ENCODE measurements at places on chromosomes 7 and 10.

- DNase-seq: no peak
These were observed 1.4 kb downstream of the SSC4D start for GRCh38 chr7:76408121-76408560.

GRCh38 chr10:17562614-17563013, 54.6 kb downstream of the HACD1 start:
- DNase-seq: no peak

DNA sequence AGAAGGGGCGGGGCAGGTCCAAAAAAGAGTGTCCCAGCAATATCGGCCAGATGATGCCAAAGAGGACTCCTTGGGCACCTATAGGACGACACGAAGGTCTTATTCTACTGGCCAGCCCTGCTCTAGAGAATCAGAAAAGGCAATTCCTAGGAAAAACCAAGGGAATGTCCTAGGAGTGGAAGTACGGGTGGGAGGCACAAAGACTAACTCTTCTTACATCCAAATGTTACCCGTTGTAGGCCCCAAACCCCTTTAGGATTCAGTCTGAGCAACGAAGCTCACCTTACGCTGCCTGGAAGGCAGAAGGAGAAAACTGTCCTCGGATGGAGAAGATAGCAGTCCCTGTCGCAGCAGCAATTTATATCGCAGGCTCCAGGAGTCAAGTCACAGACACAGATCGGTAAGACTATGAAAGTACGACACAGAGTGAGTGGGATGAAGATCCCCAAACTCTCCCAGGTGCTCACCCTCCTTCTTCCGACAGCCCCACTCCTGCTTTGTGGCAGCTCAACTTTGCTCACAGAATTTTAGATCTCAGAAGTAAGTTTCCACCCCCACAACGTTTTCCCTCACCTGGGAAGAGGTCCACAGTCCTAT, 558 bp downstream of the TCTN3 start:
- no peak for DNase-seq

DNA sequence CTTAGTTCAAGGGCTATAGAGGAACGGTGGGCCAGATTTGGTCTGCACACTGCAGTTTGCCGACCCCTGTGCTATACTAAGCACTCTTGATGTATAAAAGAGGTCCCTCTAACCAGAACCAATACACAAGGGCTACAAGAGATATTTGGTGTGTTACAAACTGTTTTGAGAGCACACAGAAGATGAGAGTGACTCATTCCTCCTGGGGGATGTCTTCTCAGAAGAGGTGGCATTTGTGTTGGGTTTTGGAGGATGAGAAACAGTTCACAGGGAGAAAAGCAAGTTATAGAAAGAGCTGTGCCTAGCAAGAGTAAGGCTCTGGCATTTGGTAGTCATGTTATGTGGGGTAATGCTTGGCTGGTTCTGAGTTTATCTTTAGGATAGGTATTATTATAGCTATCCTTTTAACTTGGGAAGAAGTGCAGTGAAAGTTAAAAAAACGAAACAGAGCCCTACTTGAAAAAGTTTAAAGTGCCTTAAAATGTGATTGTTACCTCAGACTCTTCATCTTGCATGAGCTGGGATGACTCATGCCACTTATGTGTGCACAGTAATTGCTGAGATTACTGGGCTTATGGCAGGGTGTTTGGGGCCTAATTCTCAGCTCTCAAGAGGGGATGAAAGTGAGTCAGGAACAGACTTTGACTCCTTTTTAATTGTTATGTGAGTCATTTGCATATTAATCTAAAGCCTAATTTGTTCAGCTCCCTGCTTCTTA, 160.4 kb downstream of the KIF20B start:
- DNase-seq: no peak

- DNase-seq: no peak
These were observed 56.3 kb downstream of the ASB13 start for GRCh38 chr10:5609952-5610616.

GRCh38 chr10:15871823-15872222, 11.5 kb upstream of the MINDY3 start:
- no peak for DNase-seq

DNA sequence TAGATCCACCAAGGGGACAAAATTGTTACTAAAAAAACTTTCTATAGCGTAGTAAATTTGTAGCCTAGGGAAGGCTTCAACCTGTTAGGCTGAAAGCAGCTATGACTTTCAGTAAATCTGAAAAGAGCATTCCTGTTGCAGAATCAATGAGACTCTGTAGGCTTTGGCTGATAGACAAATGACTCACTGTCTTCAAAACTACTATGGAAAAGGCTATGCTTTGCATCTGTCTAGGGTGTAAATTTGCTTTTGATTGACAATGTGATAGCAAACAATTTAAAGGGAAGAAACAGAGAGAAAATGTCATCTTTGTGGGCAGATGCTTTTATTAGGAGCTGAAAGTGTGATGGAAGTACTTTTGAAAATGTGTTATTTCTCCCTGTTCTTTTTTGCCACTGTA, 60.6 kb downstream of the ARL5B start:
- DNase-seq: no peak

DNA sequence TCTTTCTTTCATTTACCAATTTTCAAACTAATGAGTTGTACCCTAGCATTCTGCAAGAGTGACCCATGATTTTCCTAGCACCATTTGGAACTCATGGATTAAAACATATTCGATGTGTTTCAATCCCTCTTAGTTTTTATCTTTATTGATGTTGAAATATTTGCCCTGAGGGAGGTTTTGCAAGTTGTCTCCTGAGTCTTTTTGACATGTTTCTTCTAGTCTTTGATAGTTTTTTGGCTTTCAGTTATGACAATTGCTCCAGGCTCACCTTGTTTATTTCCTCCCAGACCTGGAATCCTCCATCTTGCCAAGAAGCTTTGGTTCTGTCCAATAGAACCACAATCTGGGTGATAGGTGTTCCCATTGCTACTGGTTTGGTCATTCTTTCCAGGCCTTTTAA, 327.8 kb downstream of the WDR11 start:
- no peak for DNase-seq

GRCh38 chr7:5532536-5533335, 109.1 kb upstream of the TNRC18 start:
- no peak for DNase-seq

DNA sequence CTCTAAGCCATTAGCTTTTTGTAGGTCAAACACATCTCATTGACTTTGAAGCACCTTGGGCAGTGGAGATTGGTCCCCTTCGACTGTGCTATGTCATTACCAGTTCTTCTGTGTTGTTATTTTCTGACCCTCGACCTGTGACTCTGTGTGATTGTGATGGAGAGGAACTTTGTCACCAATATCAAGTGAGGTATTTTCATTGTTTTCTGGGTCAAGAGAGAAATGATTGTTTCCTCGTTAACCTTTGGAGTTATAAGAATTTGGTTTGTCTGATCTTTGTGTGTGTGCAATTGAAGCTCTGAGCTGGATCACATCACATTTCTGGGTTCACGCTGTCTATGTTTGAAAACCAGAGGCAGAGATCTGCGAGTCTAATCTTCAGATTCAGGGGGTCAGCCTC, 432.2 kb upstream of the KLF6 start:
- DNase-seq: no peak

- no peak for DNase-seq
These were observed 184.7 kb downstream of the EBF3 start for GRCh38 chr10:129779126-129780111.

DNA sequence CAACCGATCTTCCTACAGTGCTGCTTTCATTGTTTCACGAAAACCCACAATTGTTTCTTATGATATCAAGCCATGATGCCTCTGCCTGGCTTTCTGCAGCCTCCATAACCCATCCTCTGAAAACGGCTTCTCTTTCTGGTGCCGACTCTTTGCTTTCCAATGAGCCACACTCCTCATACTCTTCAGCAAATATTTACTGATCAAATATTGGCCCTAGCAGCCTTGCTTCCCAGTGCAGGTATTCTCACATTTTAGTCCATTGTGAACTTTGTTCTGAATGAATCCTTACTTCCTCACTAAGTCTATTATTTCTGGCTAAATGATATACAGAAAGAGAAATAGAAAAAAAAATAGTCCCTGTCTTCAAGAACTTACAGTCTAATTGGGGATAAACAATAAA, 35.5 kb downstream of the LAMB1 start:
- no peak for DNase-seq

DNA sequence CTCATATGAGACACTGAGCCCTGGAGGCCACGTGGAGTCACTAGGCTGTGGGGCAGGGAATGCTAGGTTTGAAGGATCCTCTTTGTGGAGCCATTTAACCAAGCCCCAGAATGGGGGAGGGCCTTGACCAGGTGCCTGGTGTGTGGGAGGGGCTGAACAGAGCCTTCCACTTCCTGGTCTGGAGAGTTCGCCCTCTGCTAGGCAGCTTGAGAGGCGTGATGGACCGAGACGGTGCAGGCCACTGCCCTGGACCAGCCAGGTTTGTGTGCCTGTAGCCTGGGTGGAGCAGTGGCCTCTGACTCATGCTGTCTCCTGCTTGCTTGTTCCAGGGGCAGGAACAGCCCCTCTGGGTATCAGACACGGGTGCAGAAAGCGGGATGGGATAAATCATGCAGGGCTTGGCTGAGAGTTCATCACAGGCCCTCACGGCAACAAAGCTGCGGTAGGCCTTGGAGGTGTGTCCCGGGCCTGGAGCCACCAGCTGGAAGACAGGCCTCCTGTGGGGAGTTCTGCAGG, 27.4 kb downstream of the ADAMTS14 start:
- no peak for DNase-seq

DNA sequence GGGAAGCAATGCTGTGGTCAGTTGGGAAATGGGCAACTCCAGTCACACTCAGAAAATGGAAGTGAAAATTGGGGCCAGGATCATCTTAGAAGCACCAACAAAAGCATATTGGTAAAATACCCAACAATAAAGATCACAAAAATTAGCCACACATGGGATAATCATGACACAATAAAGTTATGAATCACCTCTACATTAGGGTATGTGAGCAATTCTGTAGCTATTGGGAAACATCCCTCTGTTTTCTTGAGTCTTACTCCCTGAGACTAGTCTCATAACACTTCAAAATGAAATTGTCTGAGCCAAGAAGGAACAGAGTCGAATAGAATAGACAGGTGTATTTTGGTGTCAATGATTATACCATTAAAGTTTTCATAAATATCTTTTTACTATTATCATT, 178.3 kb downstream of the DYNC1I1 start:
- DNase-seq: no peak

GRCh38 chr10:115295213-115295805, 202.1 kb downstream of the ATRNL1 start:
- DNase-seq: no peak

GRCh38 chr7:876972-877311, 588 bp downstream of the GET4 start:
- DNase-seq: no peak

GRCh38 chr10:102611514-102612087, 32.7 kb upstream of the TRIM8 start:
- DNase-seq: no peak

DNA sequence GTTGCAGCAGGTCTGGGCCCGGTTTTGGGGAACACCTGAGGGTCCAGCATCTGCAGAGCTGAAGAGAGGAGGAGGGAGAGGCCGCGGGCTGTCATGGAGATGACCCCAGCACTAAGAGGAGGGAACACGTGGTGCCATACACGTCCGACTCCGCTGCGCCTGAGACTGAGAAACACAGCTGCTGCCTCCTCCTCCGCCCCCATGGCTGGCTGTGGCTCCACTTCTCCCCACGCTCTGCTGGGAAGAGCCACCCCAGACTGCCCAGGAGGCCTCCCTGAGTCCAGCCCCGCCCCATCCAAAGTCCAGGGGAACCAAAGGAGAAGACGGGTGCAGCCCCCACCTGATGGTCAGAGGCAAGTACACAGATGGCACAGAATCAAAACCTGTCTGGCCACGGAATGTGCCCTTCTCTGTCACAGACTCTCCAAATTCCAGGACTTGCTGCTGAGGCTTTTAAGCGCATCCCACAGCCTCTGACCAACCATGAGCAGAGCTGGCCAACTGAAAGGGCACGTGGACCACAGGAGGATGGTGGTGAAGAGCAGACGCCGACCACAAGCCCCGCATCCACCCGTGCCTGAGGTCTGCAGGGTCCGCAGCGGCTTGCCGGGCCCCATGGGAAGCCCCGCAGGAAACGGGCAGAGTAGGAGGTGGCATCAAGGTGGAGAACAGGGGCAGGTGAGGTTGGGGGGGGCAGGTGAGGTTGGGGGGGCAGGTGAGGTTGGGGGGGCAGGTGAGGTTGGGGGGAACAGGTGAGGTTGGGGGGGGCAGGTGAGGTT, 24.0 kb downstream of the STK32C start:
- DNase-seq: no peak

DNA sequence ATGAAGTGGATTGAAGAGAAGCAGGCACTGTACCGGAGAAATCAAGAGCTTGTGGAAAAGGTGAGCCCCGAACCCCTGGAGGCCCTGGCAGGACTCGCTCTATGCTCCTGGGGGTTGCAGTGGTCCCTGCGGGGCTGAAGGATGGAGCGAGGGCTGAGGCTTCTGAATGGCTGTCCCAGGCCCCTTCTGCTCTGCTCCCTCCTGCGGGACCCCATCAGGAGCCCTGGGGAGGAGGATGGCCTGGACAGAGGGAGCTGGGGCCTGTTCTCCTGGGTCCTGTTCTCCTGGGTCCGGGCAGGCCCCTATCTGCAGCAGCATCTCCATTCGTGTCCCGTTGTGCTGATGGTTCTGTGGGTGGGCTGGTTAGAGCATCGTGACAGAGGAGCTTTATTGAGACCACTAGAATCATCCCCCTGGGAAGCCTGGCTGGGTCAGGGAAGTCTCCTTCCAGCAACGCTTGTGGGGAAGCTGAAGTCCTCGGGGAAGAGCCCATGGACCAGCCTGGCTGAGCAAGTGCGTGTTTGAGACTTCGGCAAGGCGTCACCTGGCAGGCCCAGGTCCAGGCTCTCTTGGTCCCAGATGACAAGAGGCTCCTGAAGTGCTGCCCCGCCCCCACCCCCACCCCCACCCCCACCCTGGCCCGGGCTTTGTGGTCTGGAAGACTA, 41.1 kb upstream of the DPYSL4 start:
- DNase-seq: no peak

GRCh38 chr7:154886591-154886990, 116.3 kb downstream of the PAXIP1 start:
- no peak for DNase-seq

GRCh38 chr7:93211228-93211818, 14.9 kb downstream of the HEPACAM2 start:
- no peak for DNase-seq

- no peak for DNase-seq
These were observed 139.5 kb upstream of the CHRM2 start for GRCh38 chr7:136728945-136729344.

DNA sequence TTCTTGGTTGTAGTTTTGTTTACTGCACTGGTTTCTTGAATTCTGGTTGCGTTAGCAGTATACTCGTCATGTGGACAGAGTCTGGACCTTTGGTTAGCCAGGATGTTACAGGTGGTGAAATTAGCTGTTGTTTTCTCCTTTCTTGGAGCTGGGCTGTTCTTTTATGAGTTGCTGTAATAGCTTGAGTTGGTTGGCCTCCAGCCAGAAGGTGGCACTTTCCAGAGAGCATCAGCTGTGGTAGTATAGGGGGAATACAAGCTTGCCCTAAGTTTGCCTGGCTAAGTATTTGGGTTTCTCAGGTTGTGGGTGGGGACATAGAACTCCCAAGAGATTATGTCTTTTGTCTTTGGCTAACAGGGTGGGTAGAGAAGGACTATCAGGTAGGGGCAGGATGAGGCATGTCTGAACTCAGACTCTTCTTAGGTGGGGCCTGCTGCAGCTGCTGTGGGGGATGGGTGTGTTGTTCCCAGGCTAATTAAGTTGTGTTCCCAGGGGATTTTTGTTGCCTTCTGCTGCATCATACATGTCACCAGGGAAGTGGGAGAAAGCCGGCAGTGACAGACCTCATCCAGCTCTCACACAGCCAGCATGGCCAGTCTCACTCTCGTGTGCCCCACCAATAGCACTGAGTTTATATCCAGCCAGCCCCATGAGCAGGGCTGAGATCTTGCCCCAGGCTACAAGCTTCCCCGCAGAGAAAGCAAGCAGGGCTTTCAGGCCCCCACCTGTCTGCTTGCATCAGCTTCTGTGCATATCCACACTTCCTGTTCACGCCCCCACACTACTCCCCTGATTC, 246.7 kb upstream of the TPK1 start:
- no peak for DNase-seq
